ENCODE measurements at places on chromosomes 4 and X.

DNA sequence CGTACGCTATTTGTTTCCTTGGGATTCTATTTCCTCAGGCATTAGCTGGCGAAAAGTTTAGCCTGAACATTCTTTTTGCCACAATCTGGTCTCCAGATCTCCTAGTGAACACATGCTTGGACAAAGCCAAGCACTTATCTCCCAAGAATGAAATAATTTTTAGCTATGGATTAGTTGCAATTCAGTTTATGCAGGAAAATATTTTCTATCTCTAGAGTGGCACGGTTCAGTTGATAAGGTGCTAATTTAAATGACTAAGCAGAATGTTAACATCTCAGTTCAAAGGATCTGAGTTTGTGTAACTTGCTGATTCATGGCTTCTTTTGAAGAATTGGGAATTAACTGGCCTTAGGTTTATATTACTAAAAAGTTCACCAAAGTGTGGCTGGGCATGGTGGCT is 58.1 kb upstream of the JADE1 start:
- no peak for DNase-seq

- no peak for DNase-seq
Measured at GRCh38 chr4:3613967-3614730, 81.9 kb upstream of the LRPAP1 start.

- no peak for DNase-seq
Measured at GRCh38 chr4:139977838-139978609, 176.0 kb downstream of the MAML3 start.

GRCh38 chr4:8772499-8773123 is 99.0 kb downstream of the HMX1 start:
- no peak for DNase-seq

GRCh38 chr4:33302321-33302720 is 2582.2 kb downstream of the PCDH7 start:
- no peak for DNase-seq

GRCh38 chrX:1336331-1336943 is at the start of gene IL3RA:
Gene IL3RA, plus strand, starts transcription at chrX:1336785. Its CDS starts 4,981 bp downstream, at chrX:1341766.
- no peak for DNase-seq

DNA sequence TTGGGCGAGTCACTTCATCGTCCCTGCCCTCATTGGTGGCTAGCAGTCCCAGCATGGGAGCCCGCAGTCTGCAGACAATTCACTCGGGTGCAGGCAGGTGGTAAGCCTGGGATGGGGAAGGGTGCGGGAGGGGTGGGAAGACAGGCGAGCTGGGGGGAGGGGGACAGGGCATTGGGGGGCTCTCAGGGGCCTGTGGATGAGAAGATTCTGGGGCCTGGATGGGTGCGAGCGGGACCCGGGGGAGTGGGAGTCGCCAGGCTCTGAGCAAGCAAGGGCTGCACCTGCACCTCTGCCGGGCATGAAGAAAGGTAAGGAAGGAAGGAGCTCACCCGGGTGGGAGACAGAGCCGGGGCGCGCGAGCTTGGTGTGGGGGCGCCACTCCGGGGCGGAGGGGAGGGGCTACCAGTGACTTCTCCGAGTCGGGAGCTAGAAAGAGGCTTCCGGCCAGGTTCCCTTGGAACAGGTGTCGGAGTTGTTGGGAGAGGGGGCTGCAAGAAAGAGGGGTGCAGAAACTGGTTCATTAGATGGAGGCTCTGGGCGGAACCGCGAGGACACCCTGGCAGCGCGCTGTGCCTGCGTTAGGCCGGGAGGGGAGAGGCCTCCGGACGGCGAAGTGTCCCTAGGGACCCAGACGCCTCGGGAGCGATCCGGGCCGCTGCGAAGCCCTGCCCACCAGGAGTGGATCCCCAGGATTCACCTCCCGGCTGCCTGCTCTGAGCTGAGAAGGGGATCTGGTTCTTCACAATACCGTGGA is 103.4 kb upstream of the PDLIM3 start:
- peak; percentile 27 for DNase-seq

DNA sequence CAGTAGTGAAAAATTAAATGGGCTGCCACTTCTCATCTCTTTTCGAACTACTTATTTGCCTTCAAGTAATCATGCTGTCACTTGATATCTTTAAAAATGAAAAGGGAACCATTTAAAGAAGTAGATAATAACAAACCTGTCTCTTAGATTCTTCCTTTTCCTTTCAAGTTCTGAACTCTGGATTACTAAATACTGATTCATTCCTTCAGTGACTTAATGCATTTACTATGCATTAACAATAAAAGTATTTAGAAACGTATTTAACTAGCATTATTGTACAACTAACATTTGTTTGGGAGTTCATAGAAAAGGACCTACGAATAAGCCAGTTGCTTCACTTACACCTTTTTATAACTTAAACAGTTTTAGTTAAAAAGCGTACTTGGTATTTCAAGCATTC is 61.1 kb upstream of the RAB33B start:
- no peak for DNase-seq

DNA sequence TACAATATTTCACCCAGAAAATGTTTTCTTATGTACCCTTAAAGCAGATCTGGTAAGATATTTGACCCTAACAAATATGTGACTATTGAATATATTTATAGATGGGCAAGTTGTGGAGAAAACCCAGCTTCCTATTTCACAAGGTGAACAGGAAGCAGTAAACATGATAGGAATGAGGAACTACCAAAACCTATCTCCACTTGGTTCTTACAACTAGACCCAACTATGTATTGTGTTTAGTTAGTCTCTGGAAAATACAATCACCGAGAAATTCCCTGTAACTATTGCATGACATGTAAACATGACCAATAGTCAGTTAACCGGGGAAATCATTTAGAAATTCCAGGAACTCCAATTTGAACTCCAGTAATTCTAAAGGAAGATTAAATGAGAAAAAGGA is 8.4 kb upstream of the RXFP1 start:
- no peak for DNase-seq

DNA sequence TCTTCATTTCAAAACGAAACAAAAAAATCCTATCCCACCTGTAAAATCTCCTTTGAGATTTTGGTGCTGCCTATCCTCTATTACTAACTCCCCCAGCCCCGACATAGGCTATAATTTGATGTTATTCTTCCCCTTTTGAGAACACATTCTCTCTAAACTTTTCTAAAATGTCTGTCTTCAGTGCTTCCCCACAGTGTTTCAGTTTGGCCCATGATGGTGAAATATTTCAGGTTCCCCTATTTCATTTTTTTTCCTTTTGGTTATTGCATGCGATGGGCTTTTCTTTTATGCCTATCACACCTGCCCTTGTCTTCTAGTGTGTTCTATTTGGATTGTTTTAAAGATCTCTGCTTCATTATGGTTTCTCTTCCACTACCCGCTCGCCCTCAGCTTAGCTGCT is 14.7 kb downstream of the BCORL1 start:
- DNase-seq = no peak

All from neural progenitor cell (in vitro differentiated cells).